Renal pelvis (tissue), 12 donors: ENCODE measurements at places on chromosomes 12 and 14. TPM values are rescaled to one million over a fixed set of nuclear protein-coding genes. Genes with fewer than 3 reads are reported as not detected.

- DNase-seq: no peak
Observed at GRCh38 chr14:39342768-39343167, 89.5 kb downstream of the FBXO33 start.

The CAPZA3 gene
- polyA plus RNA-seq: 0.55 TPM

GRCh38 chr12:80894179-80894578 is 43.6 kb downstream of the LIN7A start:
- DNase-seq: no peak

- no peak for DNase-seq
Observed at GRCh38 chr12:29066011-29066588, 83.0 kb upstream of the FAR2 start.

The KRT85 gene
- not detected for polyA plus RNA-seq
